ENCODE measurements at places on chromosomes 4 and X.

DNA sequence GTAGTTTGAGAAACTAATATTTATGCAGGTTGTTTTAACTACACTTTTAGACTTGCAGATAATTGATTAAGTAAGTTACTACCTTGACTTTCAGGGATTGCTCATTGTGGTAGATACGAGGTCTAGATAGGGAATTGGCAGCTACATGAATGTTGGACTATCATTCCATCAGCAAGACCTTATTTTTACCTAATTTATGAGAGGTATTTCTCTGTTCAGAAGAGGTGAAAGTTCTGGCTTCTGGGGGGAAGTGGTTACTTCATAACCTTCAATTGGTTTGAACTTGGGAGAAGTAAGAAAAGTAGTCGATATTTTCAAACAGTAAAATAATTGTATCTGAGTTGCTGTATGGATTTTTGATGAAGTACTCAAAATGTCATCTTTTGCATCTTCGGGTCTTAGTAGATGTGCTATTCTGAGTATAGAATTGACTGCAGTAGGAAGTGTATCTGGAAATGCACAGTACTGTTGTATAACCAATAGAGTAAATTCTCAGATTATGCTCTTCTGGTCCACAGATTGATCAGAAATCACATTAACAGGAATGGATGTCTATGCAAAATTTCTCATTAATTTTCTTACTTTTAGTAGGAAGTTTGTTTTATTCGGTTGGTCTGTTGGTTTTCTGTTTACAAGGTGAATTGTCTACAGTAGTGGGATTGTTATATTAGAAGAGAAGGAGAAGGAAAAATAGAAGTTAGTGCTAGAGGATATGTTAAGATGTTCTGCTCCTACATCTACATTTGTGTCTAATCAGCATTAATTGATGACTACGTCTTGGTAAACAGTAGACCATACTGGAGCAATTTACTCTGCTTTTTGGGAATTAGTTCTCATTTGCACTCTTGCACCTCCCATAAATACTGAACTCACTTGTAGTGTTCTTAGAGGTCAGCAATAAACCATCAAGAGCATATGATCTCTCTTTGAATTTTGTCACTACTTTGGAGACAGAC, 3.0 kb downstream of the NFKB1 start:
- DNase-seq, result no peak

DNA sequence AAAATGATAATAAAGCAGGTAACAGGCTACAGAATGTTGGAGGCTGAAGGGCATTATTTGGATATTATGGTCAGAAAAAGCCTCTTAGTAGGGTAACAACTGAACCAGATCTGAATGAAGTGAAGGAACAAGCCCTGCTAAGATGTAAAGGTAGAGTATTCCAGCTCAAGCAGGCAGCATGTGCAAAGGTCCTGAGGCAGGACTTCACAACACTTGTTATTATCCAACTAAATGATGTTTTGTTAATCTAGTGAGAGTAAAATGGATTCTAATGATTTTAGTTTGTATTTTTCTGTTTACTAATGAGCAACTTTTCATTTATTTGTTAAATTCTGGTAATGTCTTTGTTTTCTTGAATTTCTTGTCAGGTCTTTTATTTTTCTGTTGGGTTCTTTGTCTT, 35.7 kb downstream of the RAB33B start:
- no peak for DNase-seq

DNA sequence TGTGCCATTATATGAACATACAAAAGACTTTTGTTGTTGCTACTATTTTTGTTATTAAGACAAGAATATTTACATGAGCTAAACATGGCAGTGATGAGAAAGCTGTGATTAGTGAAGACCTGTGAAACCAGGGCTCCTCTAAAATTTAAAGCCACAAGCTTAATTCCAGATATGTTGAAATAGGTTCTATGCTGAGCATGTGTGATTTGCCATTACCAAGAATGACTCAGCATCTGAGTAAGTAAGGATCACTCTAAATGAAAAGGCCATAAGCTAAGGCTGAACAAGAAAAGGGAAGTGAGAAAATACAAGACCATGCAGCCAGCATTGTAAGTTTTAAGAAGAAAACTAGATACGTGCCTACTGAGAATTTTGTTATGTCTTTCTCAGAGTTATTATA, 75.9 kb upstream of the CAMK2D start:
- no peak for DNase-seq

- no peak for DNase-seq
Observed at GRCh38 chr4:169295822-169296221, 25.1 kb upstream of the SH3RF1 start.

GRCh38 chr4:77354550-77354949, 197.5 kb downstream of the CCNG2 start:
- no peak for DNase-seq

DNA sequence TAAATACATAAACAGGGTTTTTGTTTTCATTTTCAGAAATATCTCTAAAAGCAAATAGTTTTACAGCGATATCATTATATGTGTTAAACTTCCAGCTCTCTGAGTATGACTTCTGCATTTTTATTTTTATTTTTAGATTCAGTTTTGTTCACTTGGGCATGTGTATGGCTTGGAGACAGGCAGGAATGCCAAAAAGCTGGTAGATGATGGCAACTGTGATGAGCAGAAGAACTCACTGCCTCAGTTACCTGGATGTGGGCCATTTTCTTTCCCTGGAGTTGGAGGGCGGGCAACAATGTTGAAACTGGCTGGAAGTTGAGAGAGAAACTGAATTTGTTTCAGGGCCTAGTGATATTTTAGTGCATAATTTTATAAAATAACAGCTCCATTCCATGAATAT, 266.4 kb downstream of the ARHGAP24 start:
- DNase-seq, result no peak

- DNase-seq, result no peak
Observed at GRCh38 chrX:68355629-68355920, 77.7 kb downstream of the OPHN1 start.

- no peak for DNase-seq
Observed at GRCh38 chrX:72258174-72258573, 18.9 kb downstream of the RPS4X start.

DNA sequence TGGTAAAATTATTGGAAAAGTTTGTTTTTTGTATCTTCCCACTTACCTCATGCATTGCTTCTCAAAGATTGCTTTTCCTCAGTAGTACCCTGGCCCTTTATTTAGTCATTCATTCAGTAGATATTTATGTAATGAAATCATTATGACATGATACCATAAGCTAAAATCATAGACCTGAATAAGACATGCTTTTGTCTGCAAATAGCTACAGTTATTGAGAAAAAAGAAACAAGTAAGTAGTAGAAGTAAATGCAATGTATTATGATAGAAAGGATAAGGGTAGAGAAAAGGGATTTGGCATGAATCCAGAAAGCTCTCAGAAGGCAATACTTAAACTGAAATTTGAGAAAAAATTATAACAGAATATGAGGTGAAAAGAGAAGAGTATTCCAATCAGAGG, 352.5 kb downstream of the GPM6A start:
- no peak for DNase-seq

GRCh38 chrX:134746410-134746785, 88.1 kb upstream of the PLAC1 start:
- DNase-seq, result no peak

DNA sequence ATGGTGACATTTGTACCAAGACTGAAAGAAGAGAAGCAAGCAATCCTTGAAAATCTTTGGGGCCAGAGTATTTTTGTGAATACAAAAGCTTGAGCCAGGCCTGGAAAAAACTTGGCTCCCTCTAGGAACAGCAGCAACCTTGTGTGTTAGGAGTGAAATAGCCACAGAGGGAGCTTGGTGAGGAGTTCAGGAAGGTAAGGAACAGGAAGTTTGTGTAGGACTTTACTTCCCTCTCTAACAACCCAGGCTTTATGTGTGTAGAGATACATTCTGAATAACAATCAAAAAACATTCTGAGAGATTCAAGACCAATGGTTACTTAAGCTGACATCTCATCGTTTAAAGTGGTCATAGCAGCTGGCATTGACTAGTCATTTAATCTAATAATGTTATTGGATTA, 668.5 kb downstream of the PCDH18 start:
- DNase-seq, result no peak

DNA sequence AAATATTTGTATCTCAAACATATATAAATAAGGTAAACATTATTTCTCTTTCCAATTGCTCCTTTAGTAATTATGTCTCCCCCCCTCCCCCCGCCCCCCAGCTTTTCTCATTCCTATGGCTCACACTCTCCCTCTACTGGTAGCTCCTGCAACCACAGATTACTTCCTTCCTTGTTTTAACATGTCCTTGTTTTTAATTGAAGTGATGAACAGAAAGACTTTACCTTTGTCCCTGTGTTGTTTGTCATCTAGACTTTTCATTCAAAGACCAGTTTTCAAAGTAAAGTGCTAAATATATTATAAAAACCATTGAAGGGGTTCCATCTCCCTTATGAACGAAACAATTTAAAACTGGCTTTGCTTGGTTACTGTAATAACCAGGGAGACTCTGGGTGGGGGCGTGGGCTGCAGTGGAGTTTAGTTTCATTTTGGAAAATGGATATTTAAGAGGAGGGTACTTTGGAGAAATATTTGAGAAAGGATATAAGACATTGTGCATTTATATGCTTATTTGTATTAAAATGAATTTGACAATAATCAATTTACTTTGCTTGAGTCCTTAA, 352.9 kb downstream of the RAPGEF2 start:
- DNase-seq, result no peak

GRCh38 chr4:88320780-88321373, 36.5 kb upstream of the PPM1K start:
- no peak for DNase-seq

- DNase-seq, result no peak
Observed at GRCh38 chr4:88960576-88960975, 96.4 kb downstream of the FAM13A start.

DNA sequence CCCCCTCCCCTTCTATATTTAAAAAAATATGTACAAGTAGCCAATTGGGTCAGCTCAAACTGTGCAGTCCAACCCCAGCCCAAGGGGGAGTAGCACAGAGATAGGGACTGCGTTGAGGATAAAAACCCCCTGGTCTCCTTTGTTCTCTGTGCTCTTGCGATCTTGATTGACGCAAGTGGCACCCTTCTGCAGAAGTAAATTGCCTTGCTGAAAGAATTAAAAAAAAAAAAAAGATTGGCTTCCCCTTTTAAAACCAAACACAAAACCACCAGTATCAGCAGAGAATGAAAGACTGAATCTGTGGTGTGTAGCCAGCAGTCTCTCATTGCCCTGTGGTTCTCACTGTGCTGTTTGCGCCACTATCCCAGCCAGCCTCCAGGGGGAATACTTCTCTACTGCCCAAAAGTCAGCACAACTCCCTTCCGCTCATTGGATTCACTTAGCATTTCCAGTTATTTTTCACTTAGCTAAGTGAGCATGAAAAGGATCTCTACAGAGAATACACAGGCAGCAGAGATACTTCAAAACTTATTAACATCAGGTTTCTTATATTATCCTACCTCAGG, 29.7 kb downstream of the MANBA start:
- DNase-seq, result no peak

- DNase-seq, result no peak
Observed at GRCh38 chrX:13894888-13895565, 78.1 kb upstream of the GPM6B start.

DNA sequence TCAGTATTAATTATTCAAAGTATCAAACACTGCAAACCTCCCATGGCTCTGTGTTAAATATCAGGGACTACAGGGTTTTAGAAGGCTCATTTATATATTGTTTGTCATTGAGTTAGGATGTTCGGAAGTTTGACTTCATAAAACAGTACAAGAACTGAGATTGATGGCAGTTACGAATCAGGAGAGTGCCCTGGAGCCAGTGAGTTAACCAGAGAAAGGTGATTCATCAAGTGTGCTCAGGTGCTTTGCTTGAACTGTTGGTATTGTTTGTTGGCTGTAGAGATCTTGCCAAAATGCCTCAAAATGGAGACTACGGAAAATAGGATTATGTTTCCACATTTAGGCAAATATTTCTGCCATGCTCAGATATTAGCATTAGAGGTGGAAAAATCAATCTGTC, 7.5 kb upstream of the GPR101 start:
- DNase-seq, result no peak

DNA sequence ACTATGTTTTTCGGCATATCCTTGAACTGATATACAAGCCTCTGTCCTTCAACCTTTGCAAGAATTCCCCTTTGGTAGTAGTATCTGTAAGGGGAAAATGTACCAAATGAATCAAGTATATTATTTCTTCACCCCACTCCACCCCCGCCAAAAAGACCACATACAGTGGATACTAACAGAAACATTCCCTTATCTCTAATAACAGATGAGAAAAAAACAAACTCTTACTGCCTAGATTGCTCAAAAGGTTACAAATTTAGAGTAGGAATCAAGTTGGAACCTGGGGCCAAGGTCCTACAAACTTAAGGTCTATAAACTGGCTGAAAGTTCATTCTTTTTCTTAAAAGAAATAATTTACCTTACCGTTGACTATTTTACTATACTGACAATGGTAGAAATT, 45.0 kb downstream of the NOCT start:
- no peak for DNase-seq

DNA sequence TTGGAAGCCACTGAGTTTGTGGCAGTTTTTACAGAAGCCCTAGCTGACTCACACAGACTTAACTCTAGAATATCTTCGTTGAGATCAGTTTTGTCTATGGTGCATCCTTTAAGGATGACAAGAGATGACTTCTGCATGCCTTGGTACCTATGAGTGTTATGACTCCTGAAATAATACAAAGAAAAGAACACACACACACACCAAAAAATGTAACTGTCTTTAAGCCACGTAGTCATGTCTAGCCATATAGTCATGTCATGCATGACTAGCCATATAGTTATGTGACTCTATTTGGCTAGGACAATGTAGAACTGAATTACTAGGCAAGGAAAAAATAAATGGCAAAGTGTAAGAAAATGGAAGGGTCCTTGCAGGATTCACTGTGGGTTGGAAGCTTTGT, 447.8 kb downstream of the NLGN4X start:
- DNase-seq, result no peak

DNA sequence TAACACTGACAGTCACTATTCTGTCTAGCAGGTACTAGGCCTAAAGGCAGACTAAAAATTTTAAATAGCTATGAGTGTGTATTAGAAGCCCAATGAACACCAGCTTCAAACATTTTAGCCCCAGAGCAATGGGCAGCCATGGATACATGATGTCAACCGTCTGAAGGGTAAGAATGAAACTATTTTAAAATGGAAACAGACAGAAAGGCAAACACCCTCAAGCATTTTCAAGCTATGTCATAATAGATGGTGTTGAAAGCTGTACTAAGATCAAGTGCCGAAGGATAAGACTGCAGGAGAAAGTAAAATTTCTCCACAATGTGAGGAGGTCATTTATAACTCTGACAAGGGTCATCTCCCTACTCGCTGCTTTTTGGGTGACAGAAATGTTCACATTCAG, 225.0 kb downstream of the COL25A1 start:
- DNase-seq, result no peak

DNA sequence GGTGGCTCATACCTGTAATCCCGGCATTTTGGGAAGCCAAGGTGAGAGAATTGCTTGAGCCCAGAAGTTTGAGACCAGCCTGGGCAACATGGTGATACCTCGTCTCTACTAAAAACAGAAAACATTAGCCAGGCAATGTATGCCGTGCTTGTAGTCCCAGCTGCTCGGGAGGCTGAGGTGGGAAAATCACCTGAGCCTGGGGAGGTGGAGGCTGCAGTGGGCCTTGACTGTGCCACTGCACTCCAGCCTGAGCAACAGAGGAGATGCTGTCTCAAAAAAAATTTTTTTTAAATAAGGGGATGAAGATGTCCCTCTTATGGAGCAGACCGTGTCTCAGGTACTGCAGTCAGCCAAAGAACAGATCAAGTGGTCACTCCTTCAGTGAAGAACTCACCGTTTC, 13.5 kb downstream of the CTAG1B start:
- no peak for DNase-seq

Measured in stimulated activated naive CD4-positive, alpha-beta T cell treated with Interleukin-2 at 50 U/mL for 16 hours (primary cell).